Femur (tissue), 1 donor: ENCODE measurements at places on chromosomes 2 and 18.

DNA sequence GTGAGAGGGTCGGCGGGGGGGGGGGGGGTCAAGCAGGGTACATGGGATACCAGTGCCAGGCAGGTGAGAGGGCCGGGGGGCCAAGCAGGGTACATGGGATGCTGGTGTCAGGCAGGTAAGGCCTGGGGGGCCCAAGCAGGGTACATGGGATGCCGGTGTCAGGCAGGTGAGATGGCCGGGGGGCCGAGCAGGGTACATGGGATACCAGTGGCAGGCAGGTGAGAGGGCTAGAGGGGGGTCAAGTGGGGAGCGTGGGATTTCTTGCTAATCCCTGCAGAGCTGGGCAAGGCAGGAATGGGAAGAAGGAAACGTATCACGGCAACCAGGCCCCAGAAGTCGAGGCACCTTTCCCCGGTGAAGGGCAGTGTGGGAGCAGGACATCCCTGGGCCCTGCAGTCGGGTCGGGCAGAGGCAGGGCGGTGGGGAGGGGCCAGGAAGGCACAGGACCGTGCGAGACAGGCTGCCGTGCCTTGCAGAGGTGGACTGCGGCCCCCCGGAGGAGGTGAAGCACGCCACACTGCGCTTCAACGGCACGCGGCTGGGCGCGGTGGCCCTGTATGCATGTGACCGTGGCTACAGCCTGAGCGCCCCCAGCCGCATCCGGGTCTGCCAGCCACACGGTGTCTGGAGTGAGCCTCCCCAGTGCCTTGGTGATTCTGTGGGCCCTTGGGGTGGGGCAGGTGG lies 49.3 kb downstream of the MTERF4 start:
- DNase-seq: no peak

GRCh38 chr2:122622934-122623333 lies 867.5 kb downstream of the TSN start:
- no peak for DNase-seq

DNA sequence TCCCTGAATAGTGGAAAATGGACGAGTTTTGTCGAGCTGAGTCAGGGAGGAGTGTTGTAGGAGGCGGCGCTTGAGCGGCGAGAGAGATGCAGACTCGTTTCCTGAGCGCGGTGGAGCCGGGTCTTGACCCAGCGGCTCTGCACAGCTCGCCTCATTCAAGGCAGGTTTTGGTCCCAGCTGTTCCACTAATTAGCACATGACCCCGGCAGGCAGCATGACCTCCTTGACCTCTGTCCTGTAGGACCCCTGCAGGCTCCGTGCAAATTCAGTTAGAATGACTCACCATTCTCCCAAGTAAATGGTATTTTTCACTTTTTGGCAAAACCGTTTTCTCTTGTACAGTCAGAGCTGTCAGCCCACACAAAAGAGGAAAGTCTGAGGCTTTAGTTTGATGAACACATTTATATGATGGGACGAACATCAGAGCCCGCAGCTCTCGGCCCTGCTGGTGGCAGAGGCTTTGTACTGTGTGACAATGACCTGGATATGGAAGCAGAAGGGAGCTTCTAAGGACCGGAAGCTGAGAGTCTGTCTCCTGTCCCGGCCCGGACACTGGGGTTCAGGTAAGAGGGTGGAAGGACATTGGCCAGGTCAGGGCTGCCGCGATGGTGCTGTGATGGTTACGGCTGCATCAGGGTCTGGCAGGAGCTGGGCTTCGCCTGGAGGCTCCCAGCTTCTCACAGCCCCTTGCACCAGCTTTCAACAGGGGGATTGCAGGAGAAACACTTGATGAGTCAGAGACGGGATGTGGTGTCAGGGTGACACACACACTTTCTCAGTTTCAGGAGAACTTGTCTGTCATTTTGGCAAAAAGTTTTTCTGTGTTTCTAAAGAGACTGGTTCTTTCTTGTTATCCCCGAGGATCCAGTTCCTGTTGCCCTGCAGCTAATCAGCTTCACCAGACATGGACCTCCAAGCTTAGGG lies 29.9 kb upstream of the ALKAL2 start:
- DNase-seq: no peak

- peak; percentile 53 for DNase-seq
Observed at GRCh38 chr18:34977838-34978532, 63.2 kb upstream of the MAPRE2 start.

- DNase-seq: no peak
Observed at GRCh38 chr2:119250718-119251290, 27.2 kb downstream of the STEAP3 start.

- DNase-seq: peak; percentile 24
Observed at GRCh38 chr2:220147161-220148038, 520.0 kb downstream of the SLC4A3 start.

DNA sequence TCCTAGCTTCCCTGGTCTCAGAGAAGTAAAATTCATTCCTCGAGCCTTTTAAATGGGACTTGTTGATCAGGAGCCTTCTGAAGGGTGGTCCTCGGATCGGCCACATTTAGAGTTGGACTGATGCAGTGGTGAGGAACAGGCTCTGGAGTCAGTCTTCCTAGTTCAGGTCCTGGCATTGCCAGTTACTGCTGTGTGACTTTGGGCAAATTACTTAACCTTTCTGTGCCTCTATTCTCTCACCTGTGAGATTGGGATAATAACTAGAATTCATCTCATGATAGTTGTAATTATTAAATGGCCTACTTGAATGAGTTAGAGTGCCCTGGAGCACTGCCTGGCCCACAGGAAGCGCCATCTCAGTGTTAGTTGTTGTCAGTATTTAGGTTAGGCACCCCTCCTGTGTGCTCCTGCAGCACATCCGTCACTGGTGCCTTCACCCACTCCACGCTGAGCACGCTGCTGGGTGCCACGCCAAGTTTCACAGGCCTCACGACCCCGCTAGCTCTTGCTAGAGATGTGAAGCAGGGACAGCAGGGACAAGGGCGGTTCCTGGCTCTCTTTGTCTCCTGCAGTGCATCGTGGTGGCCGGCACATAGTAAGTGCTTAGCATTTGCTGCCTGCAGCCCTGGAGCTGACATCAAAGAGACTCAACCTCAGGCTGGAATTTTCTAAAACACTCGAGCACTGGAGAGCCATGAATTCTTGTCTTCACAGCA lies 122.9 kb downstream of the FAM210A start:
- DNase-seq: no peak
